Pons (tissue), 1 donor: ENCODE measurements at places on chromosomes 12 and 14.

DNA sequence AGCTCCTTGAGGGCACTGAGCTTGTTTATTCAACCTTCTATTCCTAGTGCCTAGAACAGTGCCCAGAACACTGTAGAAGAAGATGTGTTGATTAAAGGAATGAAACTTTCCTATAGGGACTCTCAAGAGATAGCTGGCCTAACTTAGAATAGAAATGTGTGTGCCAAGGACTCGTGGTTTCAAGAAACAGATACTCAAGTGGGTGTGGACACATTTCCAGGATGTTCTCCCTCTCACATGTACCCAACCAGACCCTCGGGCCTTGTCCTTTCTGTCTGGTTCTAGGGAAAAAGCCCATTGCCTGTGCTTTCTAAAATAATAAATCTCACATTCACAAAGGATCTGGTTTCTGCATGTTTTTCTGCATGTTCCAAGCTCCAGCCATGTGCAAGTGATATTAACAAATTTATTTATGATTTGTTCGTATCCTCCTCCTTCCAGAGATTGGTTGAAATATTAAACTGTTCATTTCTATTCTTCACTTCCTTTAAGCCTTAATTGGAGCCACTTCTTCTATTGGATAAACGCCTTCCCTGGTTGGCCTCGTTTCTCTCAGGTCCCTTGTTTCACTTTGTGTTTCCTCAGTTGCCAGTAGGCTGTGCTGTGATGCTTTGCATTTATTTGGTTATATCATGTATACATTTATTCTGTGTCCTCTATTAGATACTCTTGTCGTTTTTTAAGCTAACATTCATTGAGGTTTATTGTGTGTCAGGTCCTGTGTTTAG, 89.8 kb downstream of the CRADD start:
- DNase-seq, result peak; percentile 80

DNA sequence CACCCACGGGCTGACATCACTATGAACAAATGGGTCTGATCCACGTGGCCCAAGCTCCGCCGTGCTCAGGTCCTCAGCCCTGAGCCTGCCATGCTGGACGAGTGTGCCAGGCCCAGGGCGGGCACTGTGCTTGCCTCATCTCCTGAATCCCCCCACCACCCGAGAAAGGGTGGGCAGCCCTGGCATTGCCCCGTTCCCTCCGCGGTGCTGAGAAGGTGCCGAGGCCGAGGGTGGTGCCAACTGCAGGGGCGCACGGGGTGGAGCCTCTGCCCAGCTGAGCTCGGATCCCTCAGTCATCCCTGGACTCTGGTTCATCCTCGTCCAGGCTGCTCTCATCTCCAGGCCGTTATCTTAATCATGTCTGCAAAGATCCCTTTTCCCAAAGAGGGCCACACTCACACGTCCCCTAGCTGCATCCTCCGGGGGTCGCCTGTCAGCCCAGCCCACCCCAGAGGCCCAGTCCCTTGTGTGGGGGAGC, 60.6 kb downstream of the NOC4L start:
- no peak for DNase-seq

DNA sequence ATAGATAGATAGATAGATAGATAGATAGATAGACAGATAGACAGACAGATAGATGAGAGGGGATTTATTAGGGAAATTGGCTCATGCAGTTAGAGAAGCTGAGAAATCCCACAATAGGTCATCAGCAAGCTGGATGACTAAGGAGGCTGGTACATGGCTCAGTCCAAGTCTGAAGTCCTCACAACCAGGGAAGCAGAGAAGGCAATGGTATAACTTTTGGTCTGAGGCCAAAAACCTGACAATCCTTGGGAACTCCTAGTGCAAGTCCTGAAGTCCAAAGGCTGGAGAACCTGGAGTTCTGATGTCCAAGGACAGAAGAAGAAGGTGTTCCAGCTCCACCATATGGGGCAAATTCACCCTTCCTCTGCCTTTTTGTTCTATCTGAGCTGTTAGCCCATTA, 517.6 kb upstream of the ATP2B1 start:
- no peak for DNase-seq

DNA sequence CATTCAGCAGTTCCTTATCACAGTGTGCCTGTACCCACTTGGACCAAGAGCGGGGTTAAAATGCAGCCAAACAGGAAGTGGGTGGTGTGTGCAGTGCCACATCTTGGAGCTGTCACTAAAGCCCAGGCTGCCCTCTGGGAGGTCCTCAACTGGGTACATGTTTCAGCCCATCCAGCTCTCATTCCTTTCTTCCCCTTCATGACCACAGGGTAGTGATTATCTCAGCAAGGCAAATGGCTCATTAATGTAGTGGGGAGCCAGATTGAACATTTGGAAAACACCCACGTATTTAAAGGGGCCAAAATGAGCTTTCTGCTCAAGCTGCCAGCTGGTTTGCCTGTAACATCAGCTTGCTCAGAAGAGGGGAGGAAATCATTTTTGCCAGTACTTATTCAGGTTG, 210.8 kb upstream of the BTG1 start:
- no peak for DNase-seq

GRCh38 chr14:23610090-23610814, 25.9 kb upstream of the DHRS2 start:
- DNase-seq, result no peak

- no peak for DNase-seq
Observed at GRCh38 chr14:54659365-54659764, 92.4 kb downstream of the SAMD4A start.

- DNase-seq, result no peak
Observed at GRCh38 chr12:82665142-82665923, 21.4 kb upstream of the TMTC2 start.

- DNase-seq, result no peak
Observed at GRCh38 chr14:54457609-54457996, 16.4 kb upstream of the CNIH1 start.

DNA sequence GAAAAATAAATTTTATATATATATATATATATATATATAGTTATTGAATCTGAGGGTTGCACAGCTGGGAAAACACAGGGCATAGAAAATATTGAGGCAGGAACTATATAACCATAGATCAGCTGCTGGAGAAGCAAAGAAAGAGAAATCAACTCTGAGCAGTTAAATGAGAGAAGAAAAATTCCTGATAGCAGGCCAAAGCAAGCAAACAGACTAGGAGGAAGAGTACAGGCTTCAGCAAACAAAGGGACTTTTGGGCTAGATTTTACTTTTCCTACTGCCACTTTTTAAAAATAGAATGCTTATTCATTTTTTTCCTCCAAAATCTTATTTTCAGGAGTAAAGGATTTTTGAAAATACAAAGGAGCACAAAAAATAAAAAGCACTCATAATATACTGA, 216.0 kb upstream of the PRKD1 start:
- DNase-seq, result no peak

- no peak for DNase-seq
Observed at GRCh38 chr14:71380271-71380670, 473.0 kb downstream of the PCNX1 start.

DNA sequence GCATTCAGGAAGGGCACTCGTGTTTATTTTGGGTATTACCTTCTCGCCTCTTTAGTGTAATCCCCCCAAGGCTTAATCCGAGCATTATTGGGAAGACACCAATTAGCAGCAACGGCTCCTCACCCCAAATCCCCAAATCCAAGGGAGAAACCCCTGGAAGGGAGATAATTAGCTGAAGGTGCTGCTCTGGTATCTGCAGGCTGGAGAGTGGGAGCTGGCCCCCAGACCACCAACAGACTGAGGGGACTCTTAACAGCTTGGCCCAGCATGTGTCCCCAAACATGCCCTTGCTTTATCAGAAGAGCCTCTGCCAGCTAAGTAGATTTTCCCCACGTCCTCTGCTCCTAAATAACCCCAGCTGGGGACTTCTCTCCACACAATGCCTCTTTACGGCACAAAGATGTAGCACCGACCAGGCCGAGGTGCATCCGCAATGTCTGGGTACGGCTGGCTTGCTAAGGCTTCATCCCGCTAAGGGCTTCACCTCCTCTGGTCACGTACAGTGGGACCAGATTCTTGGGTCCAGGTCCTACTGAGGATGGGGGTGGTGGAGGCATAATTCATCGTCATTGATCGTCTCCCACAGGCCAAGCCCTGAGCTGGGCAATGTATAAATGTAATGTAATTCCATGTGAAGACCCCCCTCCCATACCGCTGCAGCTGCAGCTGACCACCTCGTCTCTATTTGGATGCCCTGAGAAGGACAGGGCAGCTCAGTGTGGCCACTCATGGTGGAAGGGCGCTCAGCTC, 123.7 kb upstream of the GSC start:
- no peak for DNase-seq

- peak; percentile 31 for DNase-seq
Observed at GRCh38 chr12:27711317-27711682, 668 bp downstream of the MRPS35 start.

DNA sequence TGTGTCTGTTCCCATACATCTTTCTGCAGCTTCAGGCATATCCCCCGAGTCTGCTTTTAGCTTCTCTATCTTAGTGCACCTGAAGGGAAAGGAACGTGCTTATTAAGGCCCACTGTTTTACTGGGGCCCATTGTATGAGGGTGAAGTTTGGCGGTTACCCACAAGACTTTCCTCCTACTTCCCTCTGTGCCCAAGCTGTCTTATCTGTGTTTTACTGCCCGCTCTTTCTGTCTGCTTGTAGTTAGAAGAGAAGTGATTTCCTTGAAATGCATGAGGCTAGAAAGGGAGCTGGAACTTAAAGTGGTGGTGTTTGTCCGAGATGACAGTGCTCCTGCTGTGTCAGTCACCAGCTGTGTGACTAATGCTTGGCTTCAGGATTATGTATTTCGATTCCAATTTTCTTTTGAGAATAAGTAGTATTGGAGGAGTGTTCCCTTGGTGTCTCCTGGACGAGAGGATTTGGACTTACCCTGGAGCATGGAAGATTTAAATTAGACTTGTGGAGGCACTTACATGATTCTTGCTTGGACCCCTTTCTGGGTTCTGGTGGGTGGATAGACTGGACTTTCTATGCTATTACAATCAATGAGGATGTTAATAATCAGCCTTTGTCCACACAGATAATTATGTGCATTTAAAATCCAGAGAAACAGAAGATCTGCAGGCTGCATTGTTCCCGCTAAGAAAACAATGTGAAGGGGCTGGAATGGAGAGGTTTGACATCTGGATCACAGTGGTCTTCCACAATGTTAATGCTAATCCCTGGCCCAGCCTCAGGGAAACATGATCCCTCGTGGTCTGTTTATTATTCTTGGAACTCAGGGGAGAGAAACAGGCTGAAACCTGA, 13.9 kb upstream of the KRT86 start:
- peak; percentile 92 for DNase-seq

GRCh38 chr14:89845346-89845745, 109.2 kb downstream of the EFCAB11 start:
- no peak for DNase-seq

DNA sequence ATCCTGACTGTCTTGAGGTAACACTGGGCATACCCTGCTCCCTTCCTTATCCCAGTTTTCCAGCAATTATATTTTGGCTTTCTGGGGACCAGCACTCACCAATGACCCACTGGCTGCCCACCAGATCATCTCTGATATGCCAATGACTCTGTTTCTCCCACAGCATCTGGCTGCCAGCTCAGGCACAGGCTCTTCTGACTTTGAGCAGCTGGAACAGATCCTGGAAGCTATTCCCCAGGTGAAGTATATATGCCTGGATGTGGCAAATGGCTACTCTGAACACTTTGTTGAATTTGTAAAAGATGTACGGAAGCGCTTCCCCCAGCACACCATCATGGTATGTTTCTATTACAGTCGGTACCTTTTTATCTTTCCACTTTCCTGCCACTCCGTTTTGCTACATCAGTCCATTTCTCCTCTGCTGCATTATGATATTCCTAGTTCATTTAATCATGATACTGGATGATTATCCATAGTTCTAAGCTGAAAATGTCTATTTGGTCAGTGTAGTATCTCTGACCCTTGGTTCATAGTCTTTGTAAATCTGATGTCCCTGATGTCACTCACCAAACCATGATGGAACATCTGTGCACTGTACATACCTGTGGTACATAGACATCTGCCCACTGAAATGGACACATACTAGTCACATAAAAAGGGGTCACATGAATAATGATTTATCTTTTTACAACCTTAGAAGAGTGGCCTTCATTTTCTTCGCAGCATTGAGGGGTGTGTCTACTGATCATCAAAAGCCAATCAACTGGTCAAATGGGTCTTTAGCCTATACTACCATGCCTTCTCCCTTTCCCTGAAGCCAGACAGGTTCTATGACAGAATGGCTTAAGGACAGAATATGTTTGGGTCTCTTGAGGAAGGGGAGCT, 3.3 kb downstream of the GMPR2 start:
- DNase-seq, result no peak

DNA sequence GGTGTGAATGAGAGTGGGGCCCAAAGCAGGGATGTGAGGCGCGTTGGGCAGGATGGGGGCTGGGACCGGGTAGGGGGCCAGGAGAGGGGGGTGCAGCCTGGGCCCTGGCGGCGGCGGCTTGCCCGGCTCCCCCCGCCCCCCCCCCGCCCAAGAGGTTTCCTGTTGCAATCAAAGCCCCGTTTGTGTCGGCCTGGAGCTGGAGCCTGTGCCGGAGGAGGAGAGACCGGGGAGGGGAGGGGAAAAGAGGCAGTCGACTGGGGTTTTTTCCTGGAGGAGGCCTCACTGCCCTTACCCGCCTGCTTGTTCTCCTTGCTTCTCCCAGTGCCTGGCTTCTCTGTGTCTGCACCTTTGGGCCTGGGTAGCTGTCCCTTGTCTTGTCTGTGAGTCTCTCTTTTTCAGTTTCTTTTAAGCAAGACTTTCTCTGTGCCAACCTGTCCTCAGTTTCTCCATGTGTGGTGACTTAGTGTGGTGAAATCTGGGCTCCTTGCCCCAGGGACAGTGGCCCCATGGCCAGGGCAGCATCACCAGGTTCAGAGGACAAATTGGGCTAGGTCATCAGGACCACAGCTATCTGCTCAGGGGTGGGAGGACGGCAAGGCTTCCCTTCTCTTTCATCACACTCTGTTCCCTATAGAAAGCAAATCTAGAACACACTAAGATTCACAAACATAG, 8.5 kb downstream of the RARG start:
- DNase-seq, result peak; percentile 85

GRCh38 chr14:67191768-67192290, 2.6 kb downstream of the GARIN2 start:
- DNase-seq, result peak; percentile 38

DNA sequence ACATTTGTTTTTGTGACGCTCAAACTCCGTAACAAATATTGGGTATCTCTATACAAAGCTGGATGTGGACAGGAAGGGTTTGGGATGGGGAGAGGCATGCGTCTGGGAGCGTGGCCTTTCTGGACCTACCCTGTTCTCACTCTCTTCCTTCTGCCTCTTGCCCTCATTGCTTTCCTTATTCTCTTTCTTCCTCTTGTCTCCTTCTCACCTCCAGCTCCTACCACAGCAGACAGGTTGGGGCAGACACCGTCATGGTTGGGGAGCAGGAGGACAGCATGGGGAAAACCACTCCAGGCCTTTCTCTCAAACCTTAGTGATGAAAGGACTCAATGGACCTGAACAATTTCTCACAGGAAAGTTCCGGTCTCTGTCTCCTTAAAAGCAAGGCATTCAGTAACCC, 465.3 kb downstream of the RAD51B start:
- no peak for DNase-seq

GRCh38 chr12:81105687-81106086, 27.8 kb downstream of the ACSS3 start:
- no peak for DNase-seq

- DNase-seq, result no peak
Observed at GRCh38 chr14:42163136-42163535, 556.5 kb downstream of the LRFN5 start.
